ENCODE measurements at places on chromosomes 7 and 10.

DNA sequence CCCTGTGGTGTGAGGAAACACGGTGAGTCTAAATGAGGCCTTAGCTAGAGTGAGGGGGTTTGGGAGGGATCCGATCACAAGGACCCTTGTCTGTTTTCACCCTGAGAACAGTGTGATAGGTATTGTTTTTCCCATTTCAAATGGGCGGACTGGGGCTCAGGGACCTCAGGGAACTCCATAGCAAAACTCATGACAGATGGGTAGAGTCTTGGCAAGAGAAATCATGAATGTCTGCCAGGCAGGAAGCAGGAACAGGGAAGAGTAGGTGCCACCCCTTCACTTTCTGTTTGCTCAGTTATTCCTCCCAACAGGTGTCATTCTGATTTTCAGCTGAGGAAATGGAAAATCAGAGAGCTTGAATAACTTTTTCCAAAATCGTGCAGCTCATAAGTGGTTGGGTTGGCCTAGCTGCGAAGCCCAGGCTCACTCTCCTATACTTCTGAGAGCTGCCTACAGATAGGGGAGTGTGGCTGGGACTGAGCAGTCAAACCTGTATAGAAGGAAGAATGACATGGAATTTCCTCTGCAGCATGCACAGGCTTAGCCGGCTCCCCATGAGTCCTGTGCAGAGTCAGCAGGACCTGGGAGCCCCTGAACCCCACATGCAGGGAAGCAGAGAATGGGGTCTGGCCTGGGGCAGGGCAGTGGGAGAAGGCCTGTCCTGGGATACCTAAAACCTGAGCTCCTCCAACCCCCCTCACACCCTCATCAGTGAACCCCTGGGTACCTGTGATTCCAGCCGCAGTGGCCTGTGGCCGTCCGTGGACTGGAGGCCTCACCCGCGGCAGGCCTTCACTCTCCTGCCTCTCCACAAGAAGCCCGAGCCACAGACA is 17.6 kb upstream of the C10orf105 start:
- DNase-seq: no peak

- peak; percentile 34 for DNase-seq
These were observed 21.8 kb downstream of the PWWP2B start for GRCh38 chr10:132418527-132419416.

DNA sequence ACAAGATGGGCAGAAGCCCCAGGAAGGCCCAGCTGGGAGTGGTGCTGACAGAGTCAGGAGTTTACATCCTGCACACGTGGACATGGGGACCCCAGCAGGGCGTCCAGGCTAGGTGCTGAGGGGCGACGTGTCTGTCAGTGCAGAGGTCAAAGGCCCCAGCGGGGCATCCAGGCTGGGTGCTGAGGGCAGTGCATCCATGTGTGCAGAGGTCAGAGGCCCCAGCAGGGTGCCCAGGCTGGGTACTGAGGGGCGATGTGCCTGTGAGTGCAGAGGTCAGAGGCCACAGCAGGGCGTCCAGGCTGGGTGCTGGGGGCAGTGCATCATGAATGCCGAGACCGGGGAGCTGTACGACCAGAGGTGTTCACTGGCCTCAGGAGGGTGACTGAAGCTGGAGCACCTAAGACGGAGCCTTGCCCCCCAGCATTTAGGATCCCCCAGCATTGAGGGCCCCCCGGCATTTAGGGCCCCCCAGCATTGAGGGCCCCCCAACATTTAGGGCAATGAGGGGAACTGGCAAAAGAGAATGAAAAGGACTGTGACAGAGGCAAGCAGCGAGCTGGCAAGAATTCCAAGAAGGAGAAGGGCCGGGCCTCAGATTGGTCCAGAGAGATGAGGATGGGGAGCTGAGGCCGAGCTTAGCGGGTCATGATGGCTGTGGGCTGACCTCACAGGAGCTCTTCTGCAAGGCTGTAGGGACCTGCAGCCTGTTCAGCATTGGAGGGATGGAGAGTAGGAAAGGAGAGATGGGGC is 474.9 kb downstream of the PTPRN2 start:
- no peak for DNase-seq

GRCh38 chr7:826230-826917 is 5.9 kb upstream of the SUN1 start:
- DNase-seq: no peak

DNA sequence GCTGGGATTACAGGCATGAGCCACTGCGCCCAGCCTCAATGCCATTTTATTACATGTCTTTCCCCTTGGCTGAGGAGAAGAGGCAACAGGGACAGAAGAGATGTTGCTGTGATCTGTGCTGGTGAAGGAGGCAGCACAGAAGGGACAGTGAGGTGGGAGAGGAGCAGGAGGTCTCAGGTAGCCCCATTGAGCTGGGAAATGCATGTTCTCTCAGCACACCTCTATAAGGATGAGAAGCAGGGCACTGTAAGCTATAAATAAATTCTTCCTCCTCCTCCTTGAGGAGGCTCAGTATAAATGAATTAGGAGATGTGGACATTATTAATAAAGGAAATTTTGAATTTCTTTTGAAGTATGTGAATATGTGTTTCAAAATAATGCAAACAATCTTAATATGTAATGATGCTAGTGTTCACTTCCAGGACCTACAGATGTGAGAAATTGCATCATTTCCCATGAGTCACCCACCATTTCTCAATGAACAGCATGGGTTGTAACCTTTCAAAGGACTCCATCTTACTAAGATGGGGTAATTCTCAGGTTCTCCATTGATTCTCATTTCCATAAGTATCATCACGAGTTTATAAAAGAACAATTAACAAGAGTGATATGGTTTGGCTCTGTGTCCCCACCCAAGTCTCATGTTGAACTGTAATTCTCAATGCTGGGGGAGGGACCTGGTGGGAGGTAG is 88.9 kb upstream of the ODAD2 start:
- no peak for DNase-seq

GRCh38 chr10:75115137-75115536 is 3.7 kb downstream of the SAMD8 start:
- no peak for DNase-seq

- DNase-seq: no peak
These were observed 83.6 kb upstream of the ABI1 start for GRCh38 chr10:26944261-26944882.

DNA sequence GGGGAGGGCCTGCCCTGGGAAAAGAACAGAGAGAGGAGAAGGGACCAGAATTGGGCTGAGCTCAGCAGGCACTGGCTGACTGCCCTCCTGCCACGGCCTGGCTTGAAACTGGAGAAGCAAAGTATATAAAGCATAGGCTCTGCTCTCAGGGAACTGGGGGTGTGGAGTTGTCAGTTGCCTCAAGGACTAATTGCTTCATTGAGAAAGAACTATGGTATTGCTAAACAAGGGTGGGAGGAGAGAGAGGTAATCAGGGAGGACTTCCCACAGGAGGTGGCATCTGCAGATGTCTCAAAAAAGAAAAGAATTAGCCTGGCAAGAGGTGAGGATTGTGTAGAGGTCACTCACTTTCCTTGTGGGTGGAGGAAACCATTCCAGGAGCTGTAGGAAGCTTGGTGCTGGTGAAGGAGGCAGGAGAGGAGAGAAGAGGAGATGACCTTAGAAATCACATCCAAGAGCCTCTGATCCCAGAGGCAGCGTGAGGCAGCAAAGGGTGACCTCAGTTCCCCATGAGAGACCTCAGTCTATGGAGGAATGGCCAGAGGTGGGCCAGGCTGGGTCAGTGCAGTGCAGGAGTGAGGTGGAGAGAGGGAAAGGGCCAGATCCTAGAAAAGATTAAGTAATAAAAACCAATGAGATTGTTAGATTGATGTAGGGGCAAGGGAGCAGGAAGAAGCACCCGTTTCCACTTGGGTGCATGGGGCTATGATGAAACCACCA is 2.4 kb downstream of the PILRB start:
- no peak for DNase-seq

GRCh38 chr10:71995887-71996575 is 31.8 kb downstream of the CHST3 start:
- DNase-seq: no peak

DNA sequence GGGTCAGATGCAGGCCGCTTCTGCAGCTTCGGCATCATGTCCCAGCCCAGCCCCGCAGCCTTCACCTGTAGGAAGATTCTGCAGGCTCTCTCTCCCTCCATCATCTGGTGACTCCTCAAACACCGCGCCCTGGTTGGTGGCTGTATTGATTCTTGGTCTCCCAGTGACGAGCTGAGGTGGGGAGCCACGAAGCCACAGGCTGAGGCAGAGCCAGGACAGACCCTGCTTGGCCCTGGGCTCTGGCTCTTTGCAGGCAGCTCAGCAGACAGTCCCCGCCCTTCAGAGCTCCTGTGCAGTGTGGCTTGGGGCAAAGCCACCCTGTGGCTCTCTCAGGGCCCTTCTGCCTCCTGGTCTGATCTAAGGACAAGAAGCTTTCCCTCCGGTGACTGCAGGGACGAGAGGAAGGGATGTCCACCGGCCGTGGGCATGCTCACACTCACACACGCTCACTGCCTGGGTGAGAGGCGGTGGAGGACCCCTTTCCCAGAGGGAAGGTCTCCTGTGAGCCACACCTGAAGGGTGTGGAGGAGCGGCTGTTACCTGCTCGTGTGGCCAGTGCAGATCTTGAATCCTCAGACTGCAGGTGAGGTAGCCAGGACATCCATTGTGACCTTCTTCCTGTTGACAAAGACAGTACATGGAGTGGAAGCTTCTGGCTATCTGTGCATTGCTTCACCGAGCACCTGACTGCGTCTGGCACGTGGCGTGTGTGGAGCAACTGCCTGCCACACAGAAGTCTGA is 79.6 kb downstream of the INPP5A start:
- no peak for DNase-seq

DNA sequence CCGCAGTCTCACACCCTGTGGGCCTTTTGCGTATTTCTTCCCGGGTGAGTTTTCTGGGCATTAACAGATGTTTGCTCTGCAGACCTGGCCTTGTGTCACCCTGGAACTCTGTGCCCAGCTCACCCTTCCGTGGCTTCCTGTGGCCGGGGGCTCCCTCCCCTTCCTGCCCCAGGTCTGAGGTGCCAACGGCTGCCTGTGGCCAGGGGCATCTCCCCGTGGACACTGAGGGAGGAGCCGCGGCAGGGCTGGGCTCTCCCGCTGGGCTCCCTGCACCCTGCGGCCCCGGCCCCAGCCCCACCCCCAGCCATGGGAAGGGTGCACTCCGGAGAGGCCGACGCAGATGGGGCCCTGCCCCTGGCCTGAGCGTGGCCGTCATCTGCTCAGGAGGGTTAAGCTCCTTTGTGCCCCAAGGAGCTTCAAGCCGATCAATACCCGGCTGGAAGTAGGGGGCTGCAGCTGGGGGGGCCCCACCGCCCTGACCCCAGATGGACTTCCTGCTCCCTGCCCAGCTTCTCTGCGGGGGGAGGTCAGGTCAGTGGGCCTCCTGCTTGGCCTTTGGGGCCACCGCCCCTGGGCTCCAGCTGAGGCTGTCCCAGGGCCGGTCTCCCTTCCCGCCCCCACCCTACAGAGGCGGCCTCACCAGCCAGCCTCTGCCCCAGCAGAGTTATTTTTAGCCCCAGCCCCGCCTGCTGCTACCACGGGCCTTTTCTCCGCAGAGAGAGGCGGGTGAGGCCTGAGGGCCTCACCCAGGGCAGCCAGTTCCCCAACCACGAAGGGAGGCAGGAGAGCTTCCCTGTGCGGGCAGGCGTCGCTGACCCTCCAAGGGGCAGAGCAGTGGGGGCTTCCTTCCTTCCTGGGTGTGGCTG is 24.2 kb downstream of the PWWP2B start:
- DNase-seq: no peak

- DNase-seq: no peak
These were observed 1.8 kb downstream of the TUBAL3 start for GRCh38 chr10:5402798-5403197.

DNA sequence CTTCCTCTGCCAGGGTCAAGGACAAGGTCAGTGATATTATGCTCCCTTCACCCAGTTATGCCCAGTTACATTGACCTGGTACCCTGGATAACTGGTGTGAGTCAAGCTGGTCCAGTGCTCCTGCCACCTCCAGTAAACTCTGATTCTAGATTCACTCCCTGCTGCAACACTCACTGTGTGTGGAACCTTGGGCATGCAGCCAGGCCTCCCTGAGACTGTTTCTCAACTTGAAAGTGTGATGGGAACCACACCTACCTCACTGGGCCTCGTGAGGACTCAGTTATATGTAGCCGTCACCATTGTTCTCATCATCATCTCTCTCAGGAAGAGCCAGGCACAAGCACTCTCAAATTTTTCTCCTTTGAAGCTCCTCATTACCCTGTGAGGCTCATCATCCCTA is 935 bp upstream of the ZNF736 start:
- no peak for DNase-seq

- DNase-seq: no peak
These were observed 139.8 kb upstream of the CDK13 start for GRCh38 chr7:39810204-39810642.

- DNase-seq: no peak
These were observed 178.8 kb downstream of the ADAM12 start for GRCh38 chr10:126209451-126209850.

DNA sequence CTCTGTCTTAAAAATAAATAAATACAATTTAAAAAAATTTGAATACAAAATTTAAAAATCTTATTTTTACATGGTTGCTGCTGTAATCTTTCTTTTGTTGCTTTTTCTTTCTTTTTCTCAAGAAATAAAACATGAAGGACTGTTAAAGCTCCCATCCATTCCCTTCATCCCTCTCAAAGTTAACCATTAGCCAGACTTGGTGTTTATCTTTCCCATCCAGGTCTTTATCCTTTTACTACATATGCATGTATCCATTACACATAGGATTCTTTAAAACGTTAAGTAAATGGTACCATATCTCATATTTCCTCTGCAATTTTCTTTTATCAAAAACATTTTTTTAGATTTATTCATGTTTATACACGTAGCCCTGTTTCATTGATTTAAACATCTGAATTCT is 70.1 kb downstream of the CREB3L2 start:
- DNase-seq: no peak

DNA sequence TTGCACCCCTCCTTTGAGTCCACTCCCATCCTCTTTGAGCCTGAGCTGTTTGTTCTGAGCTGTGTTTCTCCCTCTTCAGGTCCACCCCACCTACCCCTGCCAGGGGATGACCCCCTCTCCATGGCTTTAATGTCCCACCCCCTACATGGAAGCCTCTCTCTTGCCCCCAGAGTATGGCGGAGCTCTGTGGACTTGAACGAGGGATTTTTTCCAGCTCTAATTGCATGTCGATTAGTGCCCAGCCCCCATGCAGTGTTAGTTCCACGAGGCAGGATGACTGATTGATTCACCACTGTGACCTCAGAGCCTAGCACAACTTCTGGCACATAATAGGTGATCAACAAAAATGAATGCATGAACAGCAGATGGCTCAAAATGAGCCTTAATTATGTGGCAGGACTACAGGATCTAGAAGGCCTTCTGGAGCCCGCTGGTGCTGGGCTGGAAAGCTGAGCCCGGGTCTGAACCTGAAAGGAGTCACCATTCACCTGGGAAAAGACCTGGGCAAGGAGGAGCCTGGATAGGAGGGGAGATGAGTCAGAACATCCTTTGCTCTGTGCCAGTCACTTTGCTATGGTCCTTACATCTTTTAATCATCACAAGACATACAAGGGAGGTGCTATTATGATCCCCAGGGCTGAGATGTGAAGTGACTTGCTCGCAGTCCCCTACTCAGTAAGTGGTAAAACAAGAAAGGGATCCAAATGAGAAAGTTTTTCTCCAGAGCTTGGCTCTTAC is 17.1 kb upstream of the SLC18A2 start:
- no peak for DNase-seq

All from epithelial cell of prostate (primary cell).